MV-4-11 (cell line): ENCODE measurements at places on chromosomes 1 and 21.

- no peak for DNase-seq
Observed at GRCh38 chr1:208731981-208732821, 488.0 kb upstream of the PLXNA2 start.

GRCh38 chr1:230251644-230252191 is 174.4 kb downstream of the PGBD5 start:
- DNase-seq, result no peak

DNA sequence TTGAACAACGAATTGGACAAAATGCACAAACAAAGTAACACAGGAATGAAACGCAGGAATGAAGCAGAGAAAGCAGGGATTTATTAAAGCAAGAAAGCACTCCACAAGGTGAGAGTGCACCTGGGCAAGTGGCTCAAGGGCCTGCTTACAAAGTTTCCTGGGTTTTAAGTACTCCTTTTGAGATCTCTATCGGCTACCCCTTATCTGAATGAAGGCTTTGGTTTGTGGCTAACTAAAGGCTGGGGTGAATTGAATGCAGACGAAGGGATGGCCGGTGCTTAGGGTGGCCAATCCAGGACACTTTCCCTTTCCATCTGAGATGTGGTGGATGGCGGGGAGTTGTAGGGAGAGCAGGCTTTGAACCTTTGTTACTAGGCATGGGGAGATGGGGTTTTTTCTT is 151.4 kb upstream of the KIAA0040 start:
- no peak for DNase-seq

DNA sequence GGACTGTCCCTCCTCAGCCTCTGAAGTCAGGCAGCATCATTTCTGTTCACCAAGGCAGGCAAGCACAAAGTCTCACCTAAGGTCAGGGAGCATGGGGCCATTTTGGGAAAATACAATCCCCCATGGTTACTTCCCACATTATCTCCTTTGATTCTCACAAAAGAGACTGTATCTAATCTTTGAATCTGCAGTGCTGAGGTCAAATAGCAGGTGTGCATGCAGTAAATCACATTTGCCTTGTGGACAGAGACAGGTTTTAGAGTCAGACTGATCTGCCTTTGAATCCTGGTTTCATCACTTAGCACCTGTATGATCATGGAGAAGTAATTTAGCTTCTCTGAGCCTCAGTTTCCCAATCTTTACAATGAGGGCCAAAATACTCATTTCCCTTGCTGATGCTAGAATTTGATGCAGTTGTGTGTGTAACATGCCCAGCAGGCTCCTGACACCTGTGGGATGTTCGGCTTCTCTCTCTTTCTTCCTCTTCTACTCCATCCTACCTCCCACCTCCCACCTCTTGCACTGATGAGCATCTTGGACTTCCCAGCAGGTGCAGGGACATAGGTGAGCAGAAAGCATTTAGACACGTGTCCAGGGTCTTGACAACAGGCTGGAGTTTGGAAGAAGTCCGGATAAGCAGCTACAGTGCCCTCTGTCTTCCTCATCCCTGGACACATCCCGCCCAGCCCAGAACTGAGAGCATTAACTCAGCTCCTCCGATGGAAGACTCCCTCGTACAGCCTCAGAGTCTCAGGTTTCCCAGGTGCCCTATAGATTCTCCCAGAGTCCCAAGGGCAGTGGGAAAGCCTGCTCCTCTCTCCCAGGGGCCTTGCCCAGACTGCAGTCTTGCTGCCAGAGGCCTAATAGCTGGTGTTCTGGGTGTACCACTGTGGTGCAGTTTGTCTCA is 18.9 kb downstream of the NENF start:
- no peak for DNase-seq

- DNase-seq, result peak; percentile 91
Observed at GRCh38 chr21:32717851-32718316, 9.9 kb downstream of the SYNJ1 start.

DNA sequence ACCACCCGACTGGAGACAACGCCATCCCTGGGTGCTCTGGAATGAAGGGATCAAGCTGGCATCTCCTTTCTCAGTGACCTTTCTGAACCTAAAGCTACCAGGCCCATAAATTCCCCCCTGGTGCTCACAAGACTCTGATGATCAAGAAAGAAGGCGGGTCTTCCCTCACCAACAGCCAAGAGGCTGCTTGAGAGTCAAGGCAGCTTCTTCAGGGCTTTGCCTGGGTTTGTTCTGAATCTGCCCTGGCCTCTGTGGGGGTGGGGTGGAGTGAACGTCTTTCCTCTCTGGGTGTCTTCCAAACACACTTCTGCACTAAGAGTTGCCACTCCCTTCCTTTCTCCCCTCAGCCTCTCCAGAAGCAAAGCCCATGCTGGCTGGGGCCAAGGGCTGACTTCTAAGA is 36.1 kb downstream of the CD247 start:
- DNase-seq, result no peak

GRCh38 chr1:159212596-159212995 is 7.9 kb downstream of the ACKR1 start:
- no peak for DNase-seq

DNA sequence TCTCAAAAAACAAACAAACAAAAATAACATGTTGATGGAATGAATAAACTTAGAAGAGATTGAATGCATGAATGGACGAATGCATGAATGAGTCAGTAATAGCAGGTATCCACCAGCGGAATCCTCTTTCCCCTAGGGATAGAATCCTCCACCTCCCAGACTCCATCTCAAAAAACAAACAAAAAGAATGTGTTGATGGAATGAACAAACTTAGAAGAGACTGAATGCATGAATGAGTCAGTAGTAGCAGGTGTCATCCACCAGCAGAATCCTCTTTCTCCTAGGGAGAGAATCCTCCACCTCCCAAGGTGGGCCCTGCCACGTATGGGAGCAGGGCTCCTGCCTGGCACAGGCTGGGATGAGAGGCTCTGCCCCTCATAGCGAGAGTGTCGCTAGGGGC is 26.8 kb upstream of the RNF19B start:
- no peak for DNase-seq

DNA sequence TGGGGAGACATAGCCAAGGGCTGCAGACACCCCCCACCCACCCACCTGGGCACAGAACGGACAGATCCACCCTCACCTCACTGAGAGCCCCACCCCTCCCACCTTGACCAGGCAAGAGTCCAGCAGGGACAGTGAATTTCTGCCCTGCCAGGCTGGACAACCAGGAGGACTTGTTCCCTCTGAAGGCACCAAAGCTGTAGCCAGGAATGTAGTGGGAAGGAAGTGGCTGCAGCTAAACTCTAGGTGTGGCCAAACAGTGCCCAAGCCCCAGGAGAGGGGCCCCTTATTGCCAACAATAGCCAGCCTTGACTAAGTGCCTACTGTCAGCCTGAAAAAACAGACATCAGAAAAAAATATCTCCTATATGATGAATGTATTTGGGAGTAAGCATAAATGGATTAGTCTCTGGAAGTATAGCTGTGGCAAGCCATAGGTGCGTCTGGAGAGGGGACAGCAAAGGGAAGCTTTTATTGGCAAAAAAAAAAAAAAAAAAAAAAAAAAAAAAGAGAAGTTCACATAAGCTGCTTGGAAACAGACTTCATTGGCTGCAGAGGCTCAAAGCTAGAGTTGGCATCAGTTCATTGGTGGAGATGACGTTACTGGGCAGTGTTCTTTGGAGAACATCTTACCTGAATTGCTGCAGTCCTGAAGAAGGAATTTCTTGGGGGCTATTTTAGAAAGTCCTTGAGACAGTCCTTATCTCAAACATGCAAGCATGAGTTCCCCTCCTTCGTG is 64.1 kb upstream of the TMEM51 start:
- peak; percentile 41 for DNase-seq

DNA sequence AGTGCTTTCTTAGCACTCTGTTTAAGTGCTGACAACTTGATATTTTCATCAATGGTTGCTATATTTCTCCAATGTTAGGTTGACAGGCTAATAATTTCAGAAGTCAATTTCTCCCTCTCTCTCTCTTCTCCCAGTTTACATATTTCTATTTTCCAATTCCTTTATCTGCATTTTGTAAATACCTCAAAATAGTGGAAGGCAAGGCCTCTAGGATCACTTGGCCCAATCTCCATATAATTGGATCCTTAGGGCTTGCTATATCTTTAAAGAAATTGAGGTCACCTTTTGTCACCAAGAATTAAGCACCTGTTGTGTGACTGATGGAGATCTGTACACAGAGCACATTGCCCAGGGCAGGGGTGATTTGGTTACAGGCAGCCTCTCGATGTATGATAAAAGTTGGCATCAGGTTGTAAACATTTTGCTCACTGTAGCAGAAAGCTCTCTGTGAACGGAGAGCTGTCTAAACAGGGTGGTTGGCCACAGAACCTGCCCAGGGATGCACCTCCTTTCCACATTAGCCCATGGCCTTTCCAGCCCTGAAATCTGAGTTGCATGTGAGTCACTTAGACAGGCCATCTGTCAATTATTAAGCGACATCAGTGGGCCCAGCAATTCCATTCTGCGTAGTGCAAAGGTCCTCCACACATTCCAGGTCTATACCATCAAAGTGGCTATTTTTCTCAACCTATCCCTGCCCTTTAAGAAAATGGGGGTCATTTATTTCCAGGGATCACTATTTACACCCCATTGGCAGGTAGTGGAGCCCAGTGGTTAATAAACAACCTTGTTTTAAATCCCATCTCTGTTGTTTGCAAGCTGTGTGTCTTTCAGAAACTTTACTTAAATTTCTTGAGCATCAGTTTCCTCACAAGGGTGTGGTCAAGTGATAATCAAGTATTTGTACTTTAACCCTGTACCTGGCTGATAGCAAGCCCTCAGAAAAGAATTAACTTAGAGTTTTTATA is 29.1 kb upstream of the IRF2BP2 start:
- DNase-seq, result no peak

DNA sequence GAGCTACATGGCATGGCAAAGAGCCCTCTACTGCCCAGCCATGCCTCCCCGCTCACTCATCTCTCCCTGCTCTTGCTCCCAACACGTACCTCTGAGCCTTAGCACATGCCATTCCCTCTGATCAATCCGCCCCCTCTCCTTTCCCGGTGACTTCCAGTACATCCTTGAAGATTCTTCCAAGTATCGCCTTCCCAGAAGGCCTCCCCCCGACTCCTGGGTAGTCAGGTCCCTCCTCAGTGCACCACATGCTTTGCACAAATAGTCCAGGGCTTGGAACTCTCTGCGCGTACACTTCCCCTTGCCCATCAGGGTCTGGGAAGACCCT is 77.0 kb upstream of the IFFO2 start:
- no peak for DNase-seq
